Stromal cell of bone marrow (primary cell): ENCODE measurements at places on chromosomes 4 and X.

DNA sequence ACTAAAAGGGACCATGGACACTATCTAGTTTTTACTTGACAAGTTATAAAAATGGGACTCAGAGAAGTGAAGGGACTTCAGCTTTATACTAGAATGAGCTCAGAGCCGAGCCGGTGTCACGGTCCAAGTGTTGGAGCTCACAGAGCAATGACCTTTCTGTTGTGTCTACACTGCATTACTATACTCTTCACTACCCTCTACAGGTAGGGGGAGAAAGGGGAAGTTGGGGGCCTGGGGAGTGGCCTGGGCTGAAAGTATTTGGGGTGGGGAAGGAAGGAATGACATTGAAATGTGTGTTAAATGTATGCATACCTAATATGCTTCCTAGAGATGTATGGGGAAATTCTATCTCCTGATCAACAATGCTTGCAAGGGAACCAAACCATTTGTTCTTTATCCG, 48.8 kb upstream of the HHIP start:
- DNase-seq = no peak

GRCh38 chr4:151646322-151646721, 114.5 kb downstream of the GATB start:
- no peak for DNase-seq

DNA sequence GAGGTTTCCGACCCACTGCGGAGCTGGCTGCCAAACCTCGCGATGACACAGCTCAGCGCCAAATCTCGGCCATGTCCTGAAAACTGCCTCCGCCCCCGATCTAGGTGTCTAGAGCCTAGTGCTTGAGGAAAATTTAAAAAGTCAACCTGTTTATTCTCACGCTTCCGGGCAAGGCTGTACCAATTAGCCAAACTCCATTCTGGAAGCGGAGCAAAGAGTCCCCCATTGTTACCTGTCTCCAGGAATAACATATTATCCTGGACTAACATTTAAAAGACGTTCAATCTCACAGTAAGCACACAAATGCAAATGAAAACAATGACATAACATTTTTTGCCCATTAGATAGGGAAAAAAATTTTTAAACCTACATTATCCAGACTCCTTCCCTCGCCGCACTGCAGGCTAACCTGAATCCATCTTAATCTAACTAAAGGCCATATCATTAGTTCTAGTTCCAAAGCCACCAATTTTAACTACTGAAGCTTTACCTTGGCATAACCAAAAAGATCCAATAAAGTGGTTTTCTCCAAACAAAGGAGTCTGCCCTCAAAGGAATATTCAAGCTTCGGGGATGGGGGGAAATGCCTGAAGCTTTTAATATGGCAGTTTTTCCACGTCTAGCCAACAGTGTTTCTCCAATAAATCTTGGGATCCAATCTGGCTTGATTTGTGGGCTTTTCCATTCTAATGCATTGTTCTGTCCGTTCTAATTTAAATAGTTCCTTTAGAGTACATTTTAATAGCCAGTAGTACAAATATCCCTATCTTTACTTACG, 1.9 kb downstream of the HUWE1 start:
- DNase-seq = no peak

GRCh38 chr4:86653237-86653865, 59.2 kb downstream of the PTPN13 start:
- no peak for DNase-seq

GRCh38 chr4:35963383-35963782, 280.9 kb downstream of the ARAP2 start:
- DNase-seq = no peak

GRCh38 chr4:147610686-147611085, 6.5 kb upstream of the TMEM184C start:
- no peak for DNase-seq

GRCh38 chr4:96593422-96593821, 753.5 kb downstream of the PDHA2 start:
- DNase-seq = no peak

DNA sequence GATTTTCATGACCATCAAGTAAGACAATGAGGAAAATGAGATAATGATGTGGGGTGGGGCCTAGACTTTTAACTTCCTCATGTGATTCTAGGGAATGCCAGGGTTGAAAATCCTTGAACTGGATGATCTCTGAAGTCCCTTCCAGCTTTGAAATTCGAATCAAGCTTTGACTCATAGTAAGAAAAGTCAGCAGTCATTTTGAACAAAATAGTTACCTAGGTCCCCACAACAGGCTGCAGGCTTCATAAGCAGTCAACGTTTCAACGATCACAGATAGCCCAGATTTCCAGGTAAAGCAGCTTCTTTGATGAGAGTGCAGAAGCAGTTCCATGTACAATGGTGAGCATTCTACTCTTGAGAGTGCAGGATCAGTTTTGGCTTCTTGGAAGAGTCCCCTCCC, 93.7 kb downstream of the GRIA3 start:
- DNase-seq = no peak

GRCh38 chr4:164337219-164337944, 416.5 kb upstream of the SMIM31 start:
- no peak for DNase-seq
